ENCODE measurements at places on chromosomes 7 and 10.

DNA sequence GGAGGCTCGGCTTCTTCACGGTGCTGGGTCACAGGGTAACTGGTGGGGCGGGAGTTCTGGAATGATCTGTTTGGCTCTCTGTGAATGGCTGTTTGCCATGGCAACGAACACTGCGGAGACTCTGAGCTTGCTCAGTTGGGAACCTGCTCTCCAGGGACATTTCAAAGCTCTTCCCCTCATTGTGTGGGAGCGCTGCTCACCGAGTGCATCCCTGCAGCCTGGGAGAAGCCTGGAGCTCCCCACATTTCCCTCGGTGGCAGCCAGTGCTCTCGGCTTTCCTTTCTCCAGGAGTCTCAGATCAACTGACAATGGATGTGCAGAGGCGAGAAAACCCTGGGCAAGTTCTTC, 57.6 kb upstream of the CACUL1 start:
- DNase-seq: no peak

DNA sequence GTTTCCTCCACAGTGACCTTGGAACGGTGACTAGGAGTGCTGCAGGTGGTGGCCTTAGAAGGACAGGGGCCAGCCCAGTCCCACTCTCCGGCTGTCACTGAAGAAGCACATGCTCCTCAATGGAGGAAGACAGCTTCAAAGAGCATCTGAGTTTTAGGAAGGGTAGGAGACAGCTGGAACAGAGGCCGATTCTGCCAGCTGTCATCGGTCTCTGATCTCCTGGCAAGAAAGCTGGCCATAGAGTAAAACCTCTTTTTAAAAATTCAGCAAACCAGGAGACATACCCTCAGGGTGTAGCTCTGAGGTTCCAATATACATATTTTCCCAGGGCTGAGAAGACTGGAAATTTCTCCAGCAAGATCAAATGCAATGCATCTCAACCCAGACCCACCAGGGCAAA, 55.9 kb downstream of the KCNMA1 start:
- no peak for DNase-seq

- DNase-seq: no peak
Observed at GRCh38 chr7:124898531-124898930, 31.1 kb downstream of the POT1 start.

DNA sequence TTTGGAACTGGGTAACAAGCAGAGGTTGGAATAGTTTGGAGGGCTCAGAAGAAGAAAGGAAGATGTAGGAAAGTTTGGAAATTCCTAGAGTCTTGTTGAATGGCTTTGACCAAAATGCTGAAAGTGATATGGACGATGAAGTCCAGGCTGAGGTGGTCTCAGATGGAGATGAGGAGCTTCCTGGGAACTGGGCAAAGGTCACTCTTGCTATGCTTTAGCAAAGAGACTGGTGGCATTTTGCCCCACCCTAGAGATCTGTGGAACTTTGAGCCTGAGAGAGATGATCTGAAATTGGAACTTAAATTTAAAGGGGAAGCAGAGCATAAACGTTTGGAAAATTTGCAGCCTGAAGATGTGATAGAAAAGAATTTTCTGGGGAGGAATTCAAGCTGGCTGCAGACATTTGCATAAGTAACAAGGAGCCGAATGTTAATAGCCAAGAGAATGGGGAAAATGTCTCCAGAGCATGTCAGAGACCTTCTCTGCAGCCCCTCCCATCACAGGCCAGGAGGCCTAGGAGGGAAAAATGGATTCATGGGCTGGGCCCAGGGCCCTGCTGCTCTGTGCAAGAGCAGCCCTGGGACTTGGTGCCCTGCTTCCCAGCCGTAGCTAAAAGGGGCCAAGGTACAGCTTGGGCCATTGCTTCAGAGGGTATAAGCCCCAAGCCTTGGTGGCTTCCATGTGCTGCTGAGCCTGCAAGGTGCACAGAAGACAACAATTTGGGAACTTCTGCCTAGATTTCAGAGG, 3.6 kb downstream of the PDSS1 start:
- DNase-seq: no peak

DNA sequence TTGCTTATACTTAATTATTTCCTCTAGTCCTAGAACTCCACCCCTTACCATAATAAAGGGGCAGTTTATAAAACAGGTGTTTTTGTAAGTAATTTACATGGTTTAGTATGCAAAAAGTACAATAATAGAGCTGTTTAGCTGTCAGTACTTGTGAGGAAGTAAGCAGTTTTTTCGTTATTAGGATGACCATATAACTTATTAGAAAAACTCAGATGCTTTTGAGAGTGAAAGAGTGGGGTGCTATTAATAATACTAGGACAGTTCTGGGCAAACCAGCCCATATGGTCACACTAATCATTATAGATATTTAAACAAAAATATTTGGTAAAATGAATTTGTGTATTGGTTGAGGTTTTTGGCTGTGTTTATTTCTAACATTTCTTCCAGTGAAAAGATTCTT, 201.9 kb upstream of the KAT6B start:
- DNase-seq: no peak

DNA sequence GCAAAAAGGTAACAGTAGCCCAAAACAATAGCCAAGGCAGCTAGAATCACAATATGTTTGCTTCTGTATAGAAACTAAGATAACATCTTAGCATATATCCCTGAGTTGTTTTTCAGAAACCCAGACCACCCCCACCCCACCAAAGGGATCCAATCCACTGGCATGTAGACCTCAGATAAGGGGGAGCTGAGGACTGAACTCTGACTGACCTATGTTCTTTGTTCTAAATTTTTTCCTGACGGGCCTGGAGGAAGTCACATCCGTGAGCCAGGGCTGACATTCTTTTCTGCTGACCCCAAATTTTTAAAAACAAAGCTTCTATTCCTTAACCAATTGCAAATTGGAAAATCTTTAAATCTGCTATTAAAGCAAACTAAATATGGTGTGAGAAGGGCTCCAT, 493.9 kb upstream of the IGFBP3 start:
- DNase-seq: no peak

- DNase-seq: peak; percentile 88
Observed at GRCh38 chr10:3782451-3783315, 2.3 kb downstream of the KLF6 start.

DNA sequence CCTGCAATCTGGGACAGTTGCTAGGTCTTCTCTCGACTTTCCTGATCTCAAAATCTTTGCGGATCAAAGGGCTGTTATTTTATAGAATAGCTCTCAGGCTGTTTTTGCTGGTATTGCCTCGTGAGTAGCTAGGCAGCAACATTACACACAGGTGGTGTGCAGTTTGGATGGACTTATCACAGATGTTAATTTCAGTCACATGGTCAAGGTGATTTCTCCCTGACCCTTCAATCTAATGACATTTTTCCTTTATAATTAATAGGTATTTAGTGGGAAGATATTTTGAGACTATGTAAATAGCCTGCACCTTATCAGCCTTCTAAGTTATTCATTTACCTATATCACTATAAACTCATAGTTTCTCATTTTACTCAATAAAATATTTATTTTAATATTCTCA, 309.6 kb upstream of the PRKCQ start:
- DNase-seq: no peak

GRCh38 chr7:106289848-106290247, 5.1 kb upstream of the NAMPT start:
- no peak for DNase-seq

DNA sequence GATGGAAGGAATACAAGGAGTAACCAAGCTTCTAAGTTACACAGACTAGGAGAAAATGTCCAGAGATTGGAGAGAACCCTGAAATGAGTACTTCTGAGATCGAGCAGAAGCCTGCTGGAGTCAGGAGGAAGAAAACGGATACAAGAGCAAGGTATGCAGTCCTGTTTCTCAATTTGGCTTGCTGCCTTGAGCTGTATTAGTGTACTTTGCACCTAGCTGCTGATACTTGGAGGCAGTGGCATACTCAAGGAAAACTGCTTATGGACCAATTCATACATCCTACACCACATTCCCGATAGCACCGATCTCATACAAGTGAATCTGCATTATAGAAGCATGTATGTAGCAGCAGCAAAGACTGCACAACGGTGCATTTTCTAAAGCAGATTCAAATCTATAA, 14.4 kb downstream of the PIP4K2A start:
- DNase-seq: no peak

- DNase-seq: peak; percentile 78
Observed at GRCh38 chr7:158863611-158864506, 7.5 kb downstream of the DYNC2I1 start.

- no peak for DNase-seq
Observed at GRCh38 chr7:149883452-149883861, 9.7 kb downstream of the ATP6V0E2 start.

DNA sequence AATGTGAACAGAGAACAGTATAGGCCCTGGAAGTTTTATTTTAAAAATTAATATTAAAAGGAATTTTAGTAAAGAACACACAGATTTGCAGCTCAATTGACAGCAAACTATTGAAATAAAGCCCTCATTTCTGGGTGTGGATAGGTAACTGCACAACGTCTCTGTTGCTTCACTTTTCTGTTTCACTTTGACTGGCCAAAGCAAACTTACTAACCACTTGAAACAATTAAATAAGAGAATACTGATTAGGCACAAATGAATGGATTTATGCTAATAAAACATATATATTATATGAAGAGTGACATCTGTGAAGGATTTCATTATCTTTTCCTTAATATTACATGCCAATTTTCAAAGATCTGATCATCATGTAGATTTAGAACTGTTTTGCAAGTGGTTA, 11.9 kb downstream of the ZNF804B start:
- DNase-seq: no peak

DNA sequence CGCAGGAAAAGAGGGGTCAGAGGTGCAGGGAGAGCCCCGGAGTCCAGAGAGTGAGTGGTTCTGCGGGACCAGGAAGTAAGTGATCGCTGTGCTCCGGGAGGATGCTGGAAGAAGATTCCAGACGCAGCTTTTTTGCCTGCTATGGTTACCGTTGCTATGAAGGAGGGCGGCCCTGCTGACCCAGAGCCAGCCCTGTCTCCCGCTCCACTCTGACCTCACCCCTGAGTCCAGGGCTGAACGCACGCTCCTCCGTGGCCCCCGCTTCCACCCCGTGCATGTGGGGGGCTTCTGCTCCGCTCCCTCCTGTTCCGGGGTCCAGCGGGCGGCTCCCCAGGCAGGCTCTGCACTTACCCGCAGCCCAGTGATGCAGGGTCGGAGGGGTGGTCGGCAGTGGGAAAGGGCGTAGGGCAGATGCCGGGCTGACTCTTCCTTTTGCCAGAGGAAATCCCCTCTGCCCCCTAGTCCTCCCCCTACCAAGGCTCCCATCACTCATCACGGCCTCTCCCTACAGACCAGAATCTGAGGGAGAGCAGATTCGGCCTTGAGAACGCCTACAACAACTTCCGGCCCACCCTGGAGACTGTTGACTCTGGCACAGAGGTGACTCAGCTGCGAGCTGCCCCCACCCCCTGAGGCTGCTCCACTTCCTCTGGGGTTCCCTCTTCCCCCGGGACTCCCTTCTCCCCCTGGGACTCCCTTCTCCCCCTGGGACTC, 2.7 kb upstream of the MUC17 start:
- peak; percentile 26 for DNase-seq

Measured in AG04449 (cell line).